Neural crest cell (in vitro differentiated cells): ENCODE measurements at places on chromosomes 16 and 17. TPM values are rescaled to one million over a fixed set of nuclear protein-coding genes. Genes with fewer than 3 reads are reported as not detected.

The C17orf67 gene
- 2.3 and 2.4 TPM in 2 replicates for total RNA-seq

GRCh38 chr16:69564845-69565670, 708 bp upstream of the NFAT5 start:
- no peak for DNase-seq

GRCh38 chr17:36889770-36890349, 47.4 kb upstream of the LHX1 start:
- no peak for DNase-seq

- DNase-seq: no peak
Observed at GRCh38 chr17:2259769-2260536, 43.6 kb downstream of the SMG6 start.

DNA sequence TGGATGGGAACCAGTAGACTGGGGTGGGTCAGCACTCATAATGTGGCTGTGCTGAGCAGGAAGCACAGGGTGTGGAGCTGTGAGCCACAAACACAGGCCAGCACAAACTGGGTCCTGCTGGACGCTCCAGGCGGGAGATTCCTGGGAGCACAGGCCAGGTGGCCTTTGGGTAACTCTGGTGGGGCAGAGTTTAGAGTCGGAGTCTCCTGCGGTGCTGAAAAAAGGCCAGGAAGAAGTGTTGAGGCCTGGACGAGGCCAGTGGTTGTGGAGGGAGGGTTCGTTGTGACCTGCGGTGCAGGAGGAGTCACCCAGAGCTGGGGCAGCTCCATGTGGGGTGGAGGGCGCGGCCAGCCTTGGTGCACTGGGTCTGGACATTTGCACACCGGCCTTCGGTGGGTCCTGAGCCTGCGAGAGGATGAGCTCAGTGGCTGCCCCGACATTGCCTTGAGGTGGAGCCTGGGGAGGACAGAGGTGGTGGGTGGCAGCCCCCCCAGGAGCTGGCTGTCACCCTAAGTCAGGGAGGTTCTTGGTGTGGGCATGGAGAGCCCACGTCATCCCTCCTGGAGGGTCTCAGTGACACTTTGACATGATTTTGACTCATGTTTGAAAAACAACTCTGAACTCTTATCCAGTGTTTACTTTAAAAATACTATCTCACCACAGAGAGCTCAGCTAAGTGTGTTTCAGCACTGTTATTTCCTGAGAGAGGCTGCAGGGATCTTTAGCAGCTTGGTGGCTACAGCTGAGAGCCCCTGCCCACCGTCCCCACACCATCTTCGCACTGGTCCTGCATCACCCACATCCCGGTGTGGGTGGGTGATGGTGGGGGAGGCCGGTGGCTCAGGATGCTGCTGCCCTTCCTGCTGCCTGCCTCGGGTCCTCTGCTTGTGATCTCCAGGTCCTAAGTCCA, 98.7 kb downstream of the NPIPB11 start:
- DNase-seq: no peak
